ENCODE measurements at places on chromosomes 13 and 19.
A peak's percentile ranks its signal among the peaks of the same experiment; 100 is the strongest.

DNA sequence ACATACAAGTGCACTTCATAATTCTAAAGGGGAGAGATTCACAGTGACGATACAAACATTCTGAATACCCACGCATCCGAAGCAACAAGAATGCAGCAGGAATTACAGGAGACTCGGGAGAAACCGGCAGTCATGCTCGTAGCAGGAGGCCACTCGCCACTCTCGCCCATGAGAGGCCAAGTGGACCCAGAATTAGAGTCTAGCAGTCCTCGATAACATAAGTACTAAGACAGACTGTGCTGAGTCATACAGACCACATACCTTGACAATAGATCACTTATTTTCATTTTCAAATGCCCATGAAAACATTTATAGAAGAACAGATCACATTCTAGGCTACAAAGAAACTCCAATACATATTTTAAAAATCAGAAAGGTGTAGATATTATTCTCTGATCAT, 299.1 kb upstream of the TSHZ3 start:
- no peak for DNase-seq

GRCh38 chr19:58002384-58003173, at the start of gene ZNF606:
Gene ZNF606, minus strand, starts transcription at chr19:58002820. Its CDS starts 1,501 bp downstream, at chr19:58001319.
- peak; percentile 92 for DNase-seq

DNA sequence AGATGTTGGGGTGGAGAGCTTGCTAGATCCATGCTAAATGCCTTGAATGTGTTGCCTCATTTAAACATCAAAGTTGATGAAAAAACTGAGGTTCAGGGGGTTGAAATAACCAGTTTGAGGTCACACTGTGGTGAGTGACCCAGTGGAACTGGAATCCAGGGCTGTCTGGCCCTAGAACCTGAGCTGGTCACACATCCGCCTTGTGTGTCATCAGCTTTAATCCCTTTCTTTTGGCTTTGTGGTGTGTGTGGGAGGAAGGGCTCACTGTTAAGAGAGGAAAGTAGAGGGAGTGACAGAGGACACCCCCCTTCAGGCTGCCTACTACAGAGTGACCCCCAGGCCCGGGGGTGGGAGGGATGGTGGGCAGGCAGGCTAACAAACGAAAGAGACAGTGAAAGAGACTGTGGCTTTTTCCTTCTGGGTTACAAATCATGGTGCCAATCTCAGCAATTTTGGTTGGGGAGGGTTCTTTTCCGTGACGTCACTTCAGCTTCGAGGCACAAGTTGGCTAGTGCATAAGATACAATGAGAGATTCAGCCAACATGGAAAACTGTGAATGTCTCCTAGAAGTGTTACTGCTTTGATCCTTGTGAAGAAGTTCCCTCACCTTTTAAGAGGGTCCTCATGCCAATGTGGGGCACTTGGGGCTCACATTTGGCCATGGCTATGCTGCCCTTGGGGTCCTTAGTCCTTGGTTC, 164.9 kb downstream of the DLEU7 start:
- no peak for DNase-seq

DNA sequence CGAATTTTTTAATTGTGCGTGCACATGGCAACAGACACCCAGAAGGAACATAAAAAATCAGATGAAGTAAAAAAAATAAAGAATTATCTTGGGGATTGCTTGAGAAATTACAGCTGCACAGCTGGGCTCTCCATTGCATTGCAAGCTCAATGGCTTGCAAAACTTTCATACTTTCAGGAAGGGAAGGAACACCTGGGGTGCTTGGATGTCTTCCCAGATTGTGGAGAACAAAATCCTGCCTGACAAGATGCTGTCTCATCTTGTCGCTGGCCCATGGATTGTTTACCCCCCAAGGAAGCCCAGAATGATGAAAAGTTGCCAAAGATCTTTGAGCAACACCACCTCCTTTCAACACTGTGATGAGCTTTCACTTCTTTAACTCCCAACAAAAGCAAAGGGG, 11.0 kb upstream of the CASP14 start:
- DNase-seq = peak; percentile 47

- no peak for DNase-seq
Measured at GRCh38 chr19:6894313-6894712, 6.9 kb downstream of the ADGRE1 start.

- DNase-seq = no peak
Measured at GRCh38 chr13:43876366-43876765, 3.2 kb downstream of the CCDC122 start.

DNA sequence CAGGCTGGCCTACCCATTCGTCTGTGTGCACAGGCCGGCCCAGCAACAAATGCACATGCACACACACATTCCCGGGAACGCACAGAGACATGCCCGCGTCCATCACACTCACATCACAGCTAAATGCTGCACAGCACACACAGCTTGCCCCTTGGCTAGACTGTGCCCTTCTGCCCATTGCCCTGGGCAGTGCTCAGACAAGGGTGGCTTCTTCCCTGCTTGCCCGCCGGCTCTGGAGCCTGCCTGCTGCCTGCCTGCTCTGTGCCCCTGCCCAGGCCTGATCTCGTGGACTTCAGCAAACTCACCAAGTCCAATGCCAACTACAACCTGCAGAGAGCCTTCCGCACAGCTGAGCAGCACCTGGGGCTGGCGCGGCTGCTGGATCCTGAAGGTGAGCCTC, 30.4 kb downstream of the SPTBN4 start:
- no peak for DNase-seq

- DNase-seq = no peak
Measured at GRCh38 chr19:33629826-33630375, 8.1 kb downstream of the CHST8 start.

GRCh38 chr19:29417048-29417447, 108.7 kb upstream of the VSTM2B start:
- DNase-seq = no peak

GRCh38 chr19:11921852-11922495, 2.9 kb upstream of the ZNF700 start:
- no peak for DNase-seq

DNA sequence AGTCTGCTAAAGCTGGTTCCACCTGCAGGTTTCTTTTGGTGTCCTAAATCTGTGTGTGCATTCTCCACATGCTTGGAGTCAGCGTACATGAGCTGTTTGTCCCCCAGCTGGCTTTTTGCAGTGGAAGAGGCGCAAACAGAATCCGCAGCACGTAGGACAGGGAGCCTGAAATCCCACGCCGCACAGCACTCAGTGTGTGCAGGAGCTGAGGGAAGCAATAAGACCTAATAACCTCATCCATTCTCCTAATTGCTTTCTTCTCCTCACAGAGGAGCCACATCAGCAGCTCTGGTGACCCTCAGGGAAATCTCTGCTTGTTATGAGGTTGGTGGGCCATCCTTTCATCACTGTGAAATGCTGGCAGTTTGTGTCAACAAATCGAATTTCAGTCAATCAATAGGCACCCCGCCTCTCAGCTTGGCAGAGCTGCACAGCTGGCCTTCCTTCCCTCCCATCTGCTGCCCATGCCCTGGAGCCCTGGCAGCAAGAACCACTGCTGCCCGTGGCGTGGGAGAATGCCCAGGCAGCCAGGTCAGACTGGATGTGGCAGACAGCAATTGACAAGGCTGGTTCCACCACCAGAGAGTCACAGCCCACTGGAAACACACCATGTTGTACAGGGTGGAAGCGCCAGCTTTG, 136.7 kb downstream of the ZDHHC20 start:
- DNase-seq = no peak

DNA sequence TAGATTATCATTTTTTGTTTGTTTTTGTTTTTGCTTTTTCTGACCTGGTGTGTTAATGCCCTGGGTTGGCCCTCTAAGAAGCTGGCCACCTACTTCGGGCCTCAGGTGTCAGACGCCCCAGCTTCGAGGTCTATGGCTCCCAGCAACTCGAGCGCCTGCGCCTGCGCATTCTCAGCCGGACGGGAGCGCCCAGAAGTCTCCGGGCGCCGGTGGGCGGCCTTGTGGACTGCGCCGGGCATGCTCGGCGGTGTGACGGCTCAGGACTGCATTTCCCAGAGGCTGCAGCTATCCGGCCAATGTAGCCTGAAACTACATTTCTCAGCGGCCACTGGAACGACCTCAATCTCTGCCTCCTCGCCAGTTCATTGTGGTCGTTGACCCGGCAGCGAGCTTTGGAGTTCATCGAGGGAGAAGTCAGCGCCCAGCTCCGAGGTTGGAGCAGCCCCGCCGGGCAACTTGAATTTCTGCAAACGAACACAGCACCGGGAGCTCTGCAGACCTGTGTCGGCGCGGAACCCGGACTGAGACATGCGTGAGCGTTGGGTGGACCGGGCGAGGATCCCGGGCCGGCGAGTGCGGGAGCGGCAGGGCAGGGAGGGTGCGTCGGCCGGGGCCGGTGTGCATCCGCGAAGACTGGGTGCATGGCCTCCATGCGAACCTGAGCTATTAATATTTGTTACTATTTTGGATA, at the start of gene ZNF30:
Gene ZNF30, plus strand, starts transcription at position 219 of the 691 bp plus-strand sequence. CDS start 3,045 bp downstream, outside the sequence.
- peak; percentile 90 for DNase-seq

- DNase-seq = peak; percentile 57
Measured at GRCh38 chr19:21604351-21604926, 99.0 kb downstream of the ZNF429 start.

GRCh38 chr19:18346091-18346490, 5.7 kb downstream of the PGPEP1 start:
- DNase-seq = no peak

DNA sequence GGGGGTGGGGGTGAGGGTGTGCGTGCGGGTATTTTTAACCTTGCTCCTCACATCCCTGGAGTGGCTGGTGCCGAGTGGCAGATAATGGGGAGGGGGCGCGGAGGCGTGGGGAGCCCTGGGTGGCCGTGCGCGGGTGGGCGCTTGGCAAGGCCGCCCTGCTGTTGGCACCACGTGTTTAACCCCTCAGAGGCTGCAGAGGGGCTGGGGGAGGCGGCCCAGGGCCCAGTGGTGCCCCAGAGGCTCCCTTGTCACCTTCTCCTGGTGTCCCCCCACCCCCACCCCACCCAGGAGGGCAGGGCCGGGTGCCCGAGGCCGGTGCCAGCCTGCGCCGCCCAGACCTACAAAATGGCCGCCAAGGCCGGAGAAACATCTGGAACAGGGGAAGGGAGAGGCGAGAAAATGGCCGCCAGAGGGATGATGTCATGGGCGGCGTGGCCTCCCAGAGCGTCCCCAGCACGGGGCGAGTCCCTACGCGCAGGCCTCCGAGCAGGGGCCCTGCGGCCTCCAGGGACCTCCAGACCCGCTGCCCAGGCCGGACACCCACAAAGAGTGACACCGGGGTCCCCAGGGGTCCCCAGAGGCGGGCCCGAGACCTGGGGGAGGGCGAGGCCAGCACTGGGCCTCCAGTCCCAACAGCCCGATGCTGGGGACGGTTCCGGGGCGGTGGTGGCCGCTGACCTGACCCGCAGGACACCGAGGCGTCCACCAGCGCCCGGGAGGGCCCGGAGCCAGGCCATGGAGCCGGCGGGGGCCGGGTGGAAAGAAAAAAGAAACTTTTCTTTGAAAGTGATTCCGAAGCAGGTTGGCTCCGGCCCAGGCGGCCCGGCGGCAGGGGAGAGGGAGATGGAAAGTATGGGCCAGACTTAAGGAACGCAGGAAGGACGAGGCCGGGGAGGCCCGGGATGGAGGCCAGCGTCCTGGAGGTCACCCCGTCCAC, 38.2 kb downstream of the NFIC start:
- DNase-seq = peak; percentile 92

- DNase-seq = no peak
Measured at GRCh38 chr19:46911456-46911855, 50.7 kb downstream of the ARHGAP35 start.

DNA sequence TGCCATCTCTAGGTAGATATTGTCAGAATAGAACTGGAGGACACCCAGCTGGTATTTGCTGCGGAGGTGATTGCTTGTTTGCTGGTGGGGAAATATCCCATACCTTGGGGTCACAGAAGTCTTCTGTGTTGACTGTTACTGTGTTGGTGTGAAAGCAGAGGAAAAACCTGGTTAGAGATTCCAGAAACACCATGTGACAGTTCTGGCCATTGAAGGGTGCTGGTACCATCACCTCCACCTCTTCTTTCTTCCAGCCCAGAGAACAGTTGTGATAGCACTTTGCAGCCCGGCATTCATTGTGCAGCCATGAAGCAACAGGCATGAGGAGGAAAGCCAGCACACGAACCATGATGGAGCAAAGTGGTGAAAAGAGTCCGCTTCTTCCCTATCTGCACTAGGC, 4.9 kb upstream of the LHFPL6 start:
- no peak for DNase-seq

GRCh38 chr19:18096258-18096657, 1.3 kb upstream of the MAST3 start:
- no peak for DNase-seq

GRCh38 chr13:42874221-42874620, 92.8 kb downstream of the FAM216B start:
- DNase-seq = no peak
